ENCODE measurements at places on chromosomes 1 and 21.

- no peak for DNase-seq
These were observed 87.1 kb upstream of the IPO9 start for GRCh38 chr1:201741763-201742342.

- DNase-seq, result no peak
These were observed 148.4 kb upstream of the MAP1LC3C start for GRCh38 chr1:242147096-242147976.

DNA sequence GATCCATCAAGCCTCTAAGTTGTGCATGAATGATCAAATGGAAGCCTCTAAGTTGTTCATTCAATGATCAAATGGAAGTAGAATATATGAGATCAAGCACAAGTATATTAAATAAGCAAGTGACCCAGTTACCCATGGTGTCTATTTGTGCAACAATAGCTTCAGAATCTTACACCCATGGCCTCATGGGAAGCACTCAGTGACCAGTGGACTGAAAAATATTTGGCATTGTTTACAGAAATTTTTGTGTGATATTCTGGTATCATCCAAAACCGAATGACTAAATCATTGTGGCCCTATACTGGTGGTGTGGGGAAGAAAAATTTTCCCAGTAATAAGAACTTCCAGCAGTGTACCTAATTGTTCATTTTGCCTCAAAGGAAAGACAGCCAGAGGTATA is 46.6 kb downstream of the DUSP10 start:
- no peak for DNase-seq

- no peak for DNase-seq
These were observed 152.7 kb downstream of the HIVEP3 start for GRCh38 chr1:41766041-41766440.

DNA sequence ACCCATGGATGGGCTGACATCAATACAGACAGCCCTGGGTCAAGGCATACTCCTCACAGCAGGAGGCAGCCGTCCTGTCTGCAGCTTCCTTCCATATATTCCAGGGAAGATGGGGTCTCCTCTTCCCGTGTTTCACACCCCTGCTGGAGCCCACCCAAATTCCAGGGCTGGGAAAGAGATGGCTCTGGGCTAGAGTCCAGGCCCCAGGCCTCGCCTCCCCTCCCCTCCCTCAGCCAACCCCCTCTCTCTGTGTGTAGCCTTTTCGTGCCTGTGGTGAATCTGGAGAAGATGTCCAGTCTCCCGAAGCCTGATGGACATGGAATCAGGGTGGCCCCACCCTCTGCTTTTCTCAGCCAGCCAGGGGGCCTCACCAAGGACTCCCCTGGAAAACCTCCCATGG is 3.6 kb downstream of the ATXN7L2 start:
- no peak for DNase-seq

GRCh38 chr1:55535724-55536544 is 320.8 kb upstream of the USP24 start:
- no peak for DNase-seq

GRCh38 chr1:205069371-205070125 is 14.7 kb downstream of the TMEM81 start:
- DNase-seq, result no peak

- DNase-seq, result no peak
These were observed 452.4 kb downstream of the PTPRU start for GRCh38 chr1:29688471-29689365.

GRCh38 chr1:172851077-172851476 is 192.2 kb downstream of the FASLG start:
- no peak for DNase-seq

GRCh38 chr1:227546059-227546458 is 17.3 kb upstream of the ZNF678 start:
- no peak for DNase-seq

- no peak for DNase-seq
These were observed 156.3 kb downstream of the SNX7 start for GRCh38 chr1:98817821-98818220.

GRCh38 chr1:36203554-36204346 is 20.5 kb upstream of the THRAP3 start:
- no peak for DNase-seq

GRCh38 chr1:44312399-44313196 is 42.5 kb downstream of the ERI3 start:
- DNase-seq, result no peak

DNA sequence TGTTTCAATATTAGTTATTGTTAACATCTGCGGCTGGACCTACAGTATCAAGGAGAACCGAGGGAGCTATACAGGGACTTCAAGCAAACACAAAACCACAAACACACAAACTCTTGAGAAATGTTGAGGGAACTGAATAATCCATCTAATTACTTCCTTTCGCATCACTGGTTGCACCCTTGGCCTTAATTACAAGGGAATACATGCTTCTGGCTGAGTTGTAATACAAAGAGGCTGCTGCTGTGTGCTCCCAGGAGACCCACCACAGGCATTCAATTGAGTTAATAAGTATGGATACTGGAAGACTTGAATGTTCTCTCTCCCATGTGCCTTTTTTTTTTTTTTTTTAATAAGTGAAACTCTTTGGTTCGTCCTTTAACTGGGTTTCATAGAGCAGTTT is 16.8 kb upstream of the SMYD2 start:
- DNase-seq, result no peak

- no peak for DNase-seq
These were observed 133.8 kb downstream of the LRRC40 start for GRCh38 chr1:70071601-70072000.
